Left ventricle myocardium inferior (tissue), 1 donor: ENCODE measurements at places on chromosomes 6 and 20. TPM values are rescaled to one million over a fixed set of nuclear protein-coding genes. Genes with fewer than 3 reads are reported as not detected.

DNA sequence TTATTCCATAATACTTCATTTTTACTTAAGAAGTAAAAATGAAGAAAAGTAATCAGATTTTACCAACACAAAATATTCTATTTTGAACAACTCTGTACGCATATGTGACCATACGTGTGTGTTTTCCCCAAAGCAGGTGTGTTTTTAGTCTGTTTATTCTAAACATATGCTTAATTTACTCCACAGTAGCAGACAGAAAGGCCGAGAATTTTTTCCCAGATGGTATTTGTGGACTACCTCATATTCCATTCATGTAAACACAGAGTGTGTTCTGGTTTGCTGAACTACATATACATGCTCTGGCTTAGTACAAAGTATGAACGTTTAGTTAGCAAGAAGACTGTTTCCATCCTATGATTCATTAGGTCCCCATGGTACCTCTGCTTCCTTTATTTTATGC, 233.3 kb upstream of the RUNX2 start:
- no peak for DNase-seq
- no peaks in the 10 kb centered on the region for H3K36me3 ChIP-seq
- no peaks in the 10 kb centered on the region for H3K4me1 ChIP-seq
- no peak overlapping the region for H3K4me3 ChIP-seq
- H3K27ac ChIP-seq, result no peak overlapping the region
- H3K27me3 ChIP-seq, result no peaks in the 10 kb centered on the region

GRCh38 chr6:32970413-32971241, 2.2 kb downstream of the BRD2 start:
- H3K27me3 ChIP-seq, result no peaks in the 10 kb centered on the region
- H3K4me3 ChIP-seq, result peak overlapping the region; percentile 100
- peak; percentile 92 for DNase-seq
- H3K4me1 ChIP-seq, result peaks cover 79% of the 10 kb centered on the region
- peak overlapping the region; percentile 100 for H3K27ac ChIP-seq

GRCh38 chr6:129871221-129871620, 10.1 kb upstream of the TMEM244 start:
- DNase-seq, result no peak
- H3K36me3 ChIP-seq, result no peaks in the 10 kb centered on the region
- no peak overlapping the region for H3K4me3 ChIP-seq
- H3K27ac ChIP-seq, result no peak overlapping the region
- H3K27me3 ChIP-seq, result no peaks in the 10 kb centered on the region

DNA sequence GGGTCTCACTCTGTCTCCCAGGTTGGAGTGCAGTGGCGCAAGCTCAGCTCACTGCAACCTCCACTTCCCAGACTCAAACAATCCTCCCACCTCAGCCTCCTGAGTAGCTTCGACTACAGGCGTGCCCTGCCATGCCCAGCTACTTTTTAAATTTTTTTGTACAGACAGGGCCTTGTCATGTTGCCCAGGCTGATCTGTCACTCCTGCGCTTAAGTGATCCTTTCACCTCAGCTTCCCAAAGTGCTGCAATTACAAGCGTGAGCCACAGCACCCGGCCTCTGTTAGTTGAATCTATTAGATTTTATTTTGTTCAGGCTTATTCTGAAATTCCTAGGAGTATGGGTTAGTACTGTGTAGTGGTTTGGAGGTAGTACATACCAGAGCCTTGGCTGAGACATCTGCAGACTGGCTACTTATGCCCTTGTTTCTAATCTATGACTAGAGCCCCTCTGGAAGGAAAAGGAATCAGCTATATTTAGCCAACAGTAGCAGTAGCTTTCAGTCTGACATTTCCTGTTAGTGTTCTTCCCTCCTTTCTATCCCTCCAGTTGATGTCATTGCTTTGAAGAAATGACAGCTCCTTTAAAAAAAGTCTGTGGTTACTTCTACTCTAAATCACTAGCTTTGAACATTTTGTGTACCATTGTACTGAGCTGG, 74.4 kb downstream of the ITCH start:
- H3K4me1 ChIP-seq, result peaks cover 34% of the 10 kb centered on the region
- no peaks in the 10 kb centered on the region for H3K27me3 ChIP-seq
- no peak overlapping the region for H3K4me3 ChIP-seq
- H3K36me3 ChIP-seq, result peaks cover 41% of the 10 kb centered on the region
- H3K27ac ChIP-seq, result peak overlapping the region; percentile 76

GRCh38 chr6:121726596-121726995, 291.1 kb downstream of the GJA1 start:
- H3K4me1 ChIP-seq, result peaks cover 18% of the 10 kb centered on the region
- DNase-seq, result no peak
- no peaks in the 10 kb centered on the region for H3K36me3 ChIP-seq
- H3K27me3 ChIP-seq, result no peaks in the 10 kb centered on the region
- no peak overlapping the region for H3K4me3 ChIP-seq

The ZNF165 gene
- 0.55 TPM for total RNA-seq

GRCh38 chr6:79173378-79173777, 61.1 kb downstream of the HMGN3 start:
- no peak overlapping the region for H3K27ac ChIP-seq
- H3K4me1 ChIP-seq, result no peaks in the 10 kb centered on the region
- H3K27me3 ChIP-seq, result no peaks in the 10 kb centered on the region
- no peak overlapping the region for H3K4me3 ChIP-seq

The DLK2 gene
- total RNA-seq, result 3.3 TPM

- peak overlapping the region; percentile 55 for H3K27ac ChIP-seq
- H3K27me3 ChIP-seq, result peaks cover 93% of the 10 kb centered on the region
- H3K36me3 ChIP-seq, result no peaks in the 10 kb centered on the region
- H3K4me1 ChIP-seq, result peaks cover 55% of the 10 kb centered on the region
- DNase-seq, result no peak
These were observed 3.1 kb downstream of the COL12A1 start for GRCh38 chr6:75202676-75203131.

GRCh38 chr6:8027965-8028651, 36.1 kb downstream of the BLOC1S5 start:
- H3K36me3 ChIP-seq, result no peaks in the 10 kb centered on the region
- H3K4me3 ChIP-seq, result no peak overlapping the region
- H3K27me3 ChIP-seq, result no peaks in the 10 kb centered on the region
- H3K4me1 ChIP-seq, result peaks cover 30% of the 10 kb centered on the region

The ANGPT4 gene
- 0.05 TPM for total RNA-seq

- peaks cover 10% of the 10 kb centered on the region for H3K4me1 ChIP-seq
- no peak overlapping the region for H3K27ac ChIP-seq
- peaks cover 4% of the 10 kb centered on the region for H3K36me3 ChIP-seq
- H3K27me3 ChIP-seq, result no peaks in the 10 kb centered on the region
These were observed 67.4 kb downstream of the GMPR start for GRCh38 chr6:16305788-16306187.

DNA sequence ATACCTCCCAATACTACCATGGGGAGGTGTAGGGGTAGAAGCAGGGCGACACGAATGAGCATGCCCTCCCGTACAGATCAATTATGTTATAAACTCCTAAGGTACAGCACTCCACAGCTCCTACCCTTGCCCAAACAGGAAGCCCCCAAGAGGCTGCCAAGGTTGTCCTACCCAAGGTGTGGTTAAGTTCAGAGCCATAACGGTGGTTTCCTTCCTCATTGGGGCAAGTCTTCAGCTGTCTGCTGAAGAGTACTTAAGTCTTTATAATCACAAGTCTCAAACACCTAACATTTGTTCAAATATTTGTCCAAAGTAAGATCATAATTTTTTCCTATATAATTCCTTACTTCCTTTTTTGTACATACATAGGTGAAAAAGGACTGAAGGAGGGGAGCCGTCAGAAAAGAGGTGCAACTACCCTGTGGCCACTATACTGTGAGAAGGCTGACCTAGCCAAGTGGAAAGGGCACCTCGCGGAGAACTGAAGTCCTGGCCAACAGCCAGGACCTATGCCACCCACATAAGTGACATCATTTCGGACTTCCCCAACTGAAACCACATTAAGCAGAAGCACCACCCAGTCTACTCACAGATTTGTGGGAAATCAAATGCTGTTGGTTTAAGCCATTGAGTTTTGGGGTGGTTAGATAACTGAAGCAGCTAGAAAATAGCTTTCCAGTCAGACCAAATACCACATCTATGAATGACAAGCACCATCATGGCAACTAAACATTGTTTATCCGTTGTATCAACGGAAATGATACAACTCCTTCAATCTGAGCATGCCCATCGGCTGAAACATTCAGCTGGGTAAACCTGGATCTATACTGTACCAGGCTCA, 2.9 kb upstream of the RAB22A start:
- H3K36me3 ChIP-seq, result peaks cover 3% of the 10 kb centered on the region
- H3K4me3 ChIP-seq, result no peak overlapping the region
- peaks cover 29% of the 10 kb centered on the region for H3K4me1 ChIP-seq
- DNase-seq, result no peak
- H3K27ac ChIP-seq, result no peak overlapping the region

DNA sequence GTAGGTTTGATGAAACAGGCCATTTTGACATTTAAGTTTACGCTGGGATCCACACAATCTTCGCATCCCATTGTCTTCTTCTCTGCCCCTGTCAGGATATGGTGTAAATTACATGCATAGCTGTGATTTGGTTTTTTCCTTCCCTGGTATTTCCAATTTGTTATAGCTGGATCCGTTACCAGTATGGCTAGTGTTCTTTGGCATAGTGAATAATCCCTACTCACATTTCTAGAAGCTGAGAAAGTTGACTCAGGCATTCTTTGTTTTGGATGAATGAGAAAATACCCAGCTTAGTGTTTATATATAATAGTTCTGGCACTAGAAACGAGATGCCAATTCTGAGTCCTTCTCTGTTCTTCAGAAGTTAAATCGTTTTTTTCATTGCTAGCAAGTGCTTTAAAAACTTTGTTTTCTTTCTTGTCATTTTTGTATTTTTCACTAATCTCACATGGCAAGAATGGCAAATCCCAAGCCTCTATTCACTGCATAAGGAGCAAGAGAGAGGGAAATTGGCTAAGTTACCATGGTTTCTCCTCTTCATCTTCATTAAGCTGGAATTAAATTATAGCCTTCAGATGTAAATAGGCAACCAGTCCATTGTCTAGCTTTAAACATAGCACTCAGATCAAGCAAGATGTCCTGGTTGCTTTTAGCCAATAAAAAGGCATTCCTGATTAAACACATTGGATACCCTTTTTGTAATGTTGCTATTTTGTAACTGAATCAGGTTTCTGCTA, 91.9 kb upstream of the LAMP5 start:
- no peak overlapping the region for H3K4me3 ChIP-seq
- H3K27ac ChIP-seq, result no peak overlapping the region
- DNase-seq, result no peak
- H3K4me1 ChIP-seq, result peaks cover 8% of the 10 kb centered on the region
- peaks cover 61% of the 10 kb centered on the region for H3K36me3 ChIP-seq

DNA sequence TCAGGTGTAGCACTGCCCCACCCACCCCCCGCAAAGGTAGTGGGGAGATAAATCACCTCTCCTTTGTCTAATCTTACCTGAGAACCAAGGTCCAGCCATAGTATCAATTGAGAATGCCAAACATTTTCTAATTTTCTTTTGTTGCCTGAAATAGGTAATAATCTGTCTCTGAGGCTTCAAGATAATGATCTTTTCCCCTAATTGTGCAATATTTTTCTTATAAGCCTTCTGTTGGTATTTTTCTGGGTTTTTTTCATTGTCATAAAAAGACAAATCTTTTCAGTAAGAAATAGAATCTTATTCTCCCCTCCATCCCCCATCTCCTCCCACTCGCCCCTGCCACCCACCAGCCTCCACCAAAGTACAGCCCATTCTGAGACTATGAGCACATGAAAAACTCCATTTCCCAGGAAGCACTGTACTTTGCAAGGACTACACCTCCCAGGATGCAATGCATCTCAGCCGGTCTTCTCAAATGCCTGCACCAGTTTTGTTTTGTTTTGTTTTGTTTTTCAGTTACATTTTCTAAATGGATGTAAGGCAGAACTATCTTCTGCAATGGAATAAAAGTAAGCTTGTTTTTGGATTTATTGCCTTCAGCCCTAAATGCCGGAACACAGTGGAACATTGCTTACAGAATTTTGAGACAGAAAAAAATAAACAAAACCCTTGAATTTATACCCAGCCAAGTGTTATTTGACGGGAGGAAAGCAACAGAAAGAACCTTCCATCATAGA, 268.0 kb downstream of the TFAP2A start:
- peak overlapping the region; percentile 29 for H3K4me3 ChIP-seq
- no peaks in the 10 kb centered on the region for H3K36me3 ChIP-seq
- H3K27me3 ChIP-seq, result peaks cover 16% of the 10 kb centered on the region
- DNase-seq, result no peak
- H3K4me1 ChIP-seq, result no peaks in the 10 kb centered on the region

- H3K27me3 ChIP-seq, result no peaks in the 10 kb centered on the region
- peak; percentile 20 for DNase-seq
- H3K36me3 ChIP-seq, result no peaks in the 10 kb centered on the region
These were observed 261.4 kb upstream of the JARID2 start for GRCh38 chr6:14984519-14984853.

DNA sequence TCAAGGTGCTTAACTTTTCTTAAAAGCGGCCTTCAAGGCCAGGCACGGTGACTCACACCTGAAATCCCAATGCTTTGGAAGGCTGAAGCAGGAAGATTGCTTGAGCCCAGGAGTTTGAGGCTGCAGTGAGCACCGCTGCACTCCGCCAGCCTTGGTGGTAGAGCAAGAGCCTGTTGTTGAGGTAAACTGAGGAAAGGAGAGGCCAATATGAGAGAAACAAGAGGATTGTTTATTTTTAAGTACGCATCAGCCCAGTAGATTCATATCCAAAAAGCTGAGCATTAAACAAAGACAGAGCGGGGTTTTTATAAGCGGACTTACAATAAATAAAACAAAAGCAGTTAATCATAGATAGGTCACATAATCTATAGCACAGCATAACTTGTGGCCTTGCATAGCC, 15.0 kb upstream of the GMPR start:
- H3K36me3 ChIP-seq, result no peaks in the 10 kb centered on the region
- no peak for DNase-seq
- no peaks in the 10 kb centered on the region for H3K27me3 ChIP-seq
- H3K27ac ChIP-seq, result no peak overlapping the region
- H3K4me1 ChIP-seq, result no peaks in the 10 kb centered on the region
- H3K4me3 ChIP-seq, result no peak overlapping the region
